ENCODE measurements at places on chromosomes 5 and 9.
A peak's percentile ranks its signal among the peaks of the same experiment; 100 is the strongest.

DNA sequence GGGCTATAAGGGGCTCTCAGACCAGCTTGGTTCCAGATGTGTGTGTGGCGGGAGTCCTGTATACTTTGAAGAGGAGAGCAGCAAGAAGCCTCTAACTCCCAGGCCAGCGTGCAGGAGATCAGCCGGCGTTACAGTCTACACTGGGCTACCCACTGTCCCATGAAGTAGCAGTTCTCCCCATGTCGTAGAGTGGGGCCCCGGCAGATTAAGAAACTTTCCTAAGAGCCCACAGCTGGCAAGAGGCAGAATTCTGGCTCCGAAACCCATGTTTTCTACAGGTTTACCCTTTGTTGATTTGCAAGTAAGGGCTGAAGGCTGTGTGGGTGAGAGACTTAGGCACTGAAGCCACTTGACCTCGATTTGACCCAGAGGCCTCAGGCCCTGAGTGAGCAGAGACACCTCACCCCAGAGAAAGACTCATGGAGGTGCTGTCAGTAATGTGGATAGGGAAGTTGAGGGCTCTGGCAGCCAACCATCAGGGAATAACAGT lies 881 bp upstream of the B4GALT1 start:
- no peak for DNase-seq

DNA sequence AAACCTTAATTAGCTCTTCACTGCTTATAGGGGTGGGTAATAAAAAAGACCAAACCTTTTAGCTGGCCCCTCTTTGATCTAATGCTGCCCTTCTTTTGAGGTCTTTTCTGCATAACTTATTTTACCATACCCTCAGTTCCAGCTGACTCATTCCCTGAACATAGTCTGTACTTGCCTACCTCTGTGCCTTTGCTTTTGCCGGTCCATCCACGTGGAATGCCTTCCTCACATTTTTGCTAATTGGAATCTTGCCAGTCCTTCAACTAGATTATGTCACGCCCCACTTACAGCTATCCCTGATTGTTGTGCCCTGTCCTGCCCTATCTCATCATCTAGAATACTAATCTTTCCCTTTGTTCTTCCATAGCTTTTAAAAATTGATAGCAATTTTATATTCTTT lies 44.2 kb downstream of the FAF2 start:
- no peak for DNase-seq

- no peak for DNase-seq
Measured at GRCh38 chr5:43616535-43616934, 13.6 kb downstream of the NNT start.

- no peak for DNase-seq
Measured at GRCh38 chr9:92563116-92564100, 27.6 kb upstream of the ECM2 start.

- no peak for DNase-seq
Measured at GRCh38 chr5:82396871-82397514, 118.8 kb upstream of the RPS23 start.

- no peak for DNase-seq
Measured at GRCh38 chr9:113484258-113484730, 20.8 kb downstream of the RGS3 start.

DNA sequence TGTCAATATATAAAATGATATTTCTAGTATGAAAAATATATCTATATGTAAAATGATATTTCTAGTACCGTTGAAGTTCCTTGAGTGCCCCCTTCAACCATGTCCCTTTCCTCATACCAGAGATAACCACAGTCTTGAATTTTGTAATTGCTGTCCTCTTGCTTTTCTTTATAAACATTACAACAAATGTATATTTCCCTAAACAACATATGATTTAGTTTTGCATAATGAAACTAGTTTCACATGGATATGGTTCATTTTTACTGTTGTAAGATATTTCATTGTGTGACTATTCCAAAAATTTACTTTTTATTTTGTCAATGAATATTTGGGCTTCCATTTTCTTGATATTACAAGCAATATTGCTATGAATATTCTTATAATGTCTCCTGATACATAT lies 14.0 kb downstream of the NLN start:
- no peak for DNase-seq

GRCh38 chr9:100298378-100298777 lies 54.4 kb downstream of the TEX10 start:
- DNase-seq, result no peak

DNA sequence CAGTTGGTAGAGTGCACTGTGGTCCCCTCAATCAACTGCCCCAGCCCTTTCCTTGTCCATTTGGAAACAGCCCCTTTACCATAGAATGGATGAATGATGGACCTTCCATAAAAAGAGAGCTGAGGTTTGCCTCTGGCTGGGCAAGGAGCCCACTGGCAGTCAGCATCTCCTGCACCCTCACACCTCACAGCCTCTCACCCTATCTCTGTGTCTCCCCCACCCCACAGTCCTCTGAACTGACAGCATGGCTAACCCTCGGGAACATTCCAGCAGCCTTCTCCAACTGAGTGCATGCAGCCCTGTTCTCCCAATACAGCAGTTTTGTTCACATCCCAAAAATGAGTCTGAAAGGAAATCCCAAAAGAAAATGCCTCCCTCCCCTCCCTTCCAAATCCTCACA lies 51.7 kb downstream of the RETREG1 start:
- no peak for DNase-seq

DNA sequence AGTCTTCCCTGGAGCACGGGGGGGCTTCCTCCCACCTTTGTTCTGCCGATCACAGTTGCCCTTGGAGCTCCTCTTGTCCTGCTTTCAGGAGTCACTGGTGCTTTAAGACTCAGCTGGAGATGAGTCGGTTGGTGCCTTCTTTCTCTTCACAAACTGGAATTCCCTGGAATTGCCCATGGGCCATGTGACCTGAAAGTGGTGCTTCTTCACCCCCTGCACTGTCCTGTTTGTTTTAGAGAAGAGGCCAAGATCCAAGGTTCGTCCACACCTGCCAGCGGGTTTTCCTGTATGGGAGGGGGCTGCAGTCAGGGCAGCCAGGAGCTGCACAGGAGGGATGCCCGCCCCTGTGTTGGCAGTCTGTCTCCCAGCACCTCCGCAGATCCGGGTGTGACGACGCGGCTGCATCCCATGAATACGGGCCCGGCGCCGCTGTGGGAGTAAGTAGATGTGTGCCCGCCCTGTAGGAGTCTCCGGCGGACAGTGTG lies 9.5 kb upstream of the MRPS2 start:
- no peak for DNase-seq

DNA sequence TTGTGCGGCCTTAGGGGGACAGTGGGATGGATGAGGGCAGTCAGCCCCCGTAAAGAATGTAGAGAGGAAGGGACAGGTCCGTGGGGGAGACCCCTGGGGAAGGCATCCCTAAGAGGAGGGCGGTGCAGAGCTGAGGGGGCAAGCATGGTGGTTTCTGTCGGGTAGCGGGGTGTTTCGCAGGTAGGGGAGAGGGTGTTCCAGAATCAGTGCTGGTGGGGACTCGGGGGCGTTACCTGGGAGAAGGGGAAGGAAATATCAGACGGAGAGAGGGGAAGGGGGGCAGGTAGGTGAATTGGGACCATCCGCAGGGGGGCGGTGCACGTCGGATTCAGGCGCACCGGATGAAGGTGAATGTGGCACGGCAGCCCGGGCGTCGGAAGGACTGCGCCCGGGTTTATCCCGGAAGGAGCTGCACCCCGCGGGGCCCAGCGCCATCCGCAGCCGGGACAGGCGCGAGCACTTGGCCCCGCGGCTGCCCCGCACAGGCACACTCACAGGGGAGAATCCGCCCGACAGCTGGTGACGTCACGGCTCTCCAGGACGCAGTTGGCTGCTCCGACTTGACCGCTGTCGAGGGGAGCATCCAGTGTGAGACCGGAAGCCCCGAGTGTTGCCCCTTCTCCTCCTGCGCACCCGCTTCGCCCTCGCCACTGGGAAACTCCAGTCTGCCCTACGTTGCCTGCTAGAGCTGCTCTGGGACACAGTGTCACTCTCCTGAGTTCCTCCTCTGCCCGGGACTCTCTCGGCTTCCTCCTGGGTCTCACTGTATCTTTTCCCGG lies 1.3 kb downstream of the CD72 start:
- DNase-seq, result peak; percentile 31

- DNase-seq, result no peak
Measured at GRCh38 chr9:125987420-125987819, 240.2 kb downstream of the PBX3 start.

DNA sequence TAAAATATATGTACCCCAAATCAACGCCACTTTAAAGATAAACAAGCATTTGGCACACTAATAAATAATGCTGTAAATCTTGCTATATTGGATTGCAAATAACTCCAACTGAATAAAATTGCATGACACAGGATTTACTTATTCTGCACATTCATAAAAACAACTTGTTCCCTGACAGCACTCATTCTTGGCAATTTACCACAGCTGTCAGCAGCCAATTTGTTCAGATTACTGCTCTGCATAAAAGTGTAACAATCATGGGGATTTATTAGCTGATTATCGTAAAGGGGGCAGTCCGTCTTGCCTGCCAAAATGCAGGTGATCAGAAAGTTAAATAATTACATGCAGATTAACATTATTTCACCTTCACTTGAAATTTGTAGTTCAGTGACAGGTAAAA lies 285.3 kb downstream of the SLF1 start:
- DNase-seq, result no peak

- no peak for DNase-seq
Measured at GRCh38 chr5:34008802-34009201, 952 bp upstream of the AMACR start.

- no peak for DNase-seq
Measured at GRCh38 chr5:42953041-42953440, 87.1 kb downstream of the ANXA2R start.

- no peak for DNase-seq
Measured at GRCh38 chr9:123848447-123849085, 81.4 kb downstream of the DENND1A start.

GRCh38 chr9:120431268-120431667 lies 148.7 kb downstream of the CDK5RAP2 start:
- DNase-seq, result no peak

GRCh38 chr5:135020111-135020895 lies 13.7 kb downstream of the PITX1 start:
- DNase-seq, result no peak

- no peak for DNase-seq
Measured at GRCh38 chr9:561427-561826, 280.1 kb upstream of the DMRT1 start.

DNA sequence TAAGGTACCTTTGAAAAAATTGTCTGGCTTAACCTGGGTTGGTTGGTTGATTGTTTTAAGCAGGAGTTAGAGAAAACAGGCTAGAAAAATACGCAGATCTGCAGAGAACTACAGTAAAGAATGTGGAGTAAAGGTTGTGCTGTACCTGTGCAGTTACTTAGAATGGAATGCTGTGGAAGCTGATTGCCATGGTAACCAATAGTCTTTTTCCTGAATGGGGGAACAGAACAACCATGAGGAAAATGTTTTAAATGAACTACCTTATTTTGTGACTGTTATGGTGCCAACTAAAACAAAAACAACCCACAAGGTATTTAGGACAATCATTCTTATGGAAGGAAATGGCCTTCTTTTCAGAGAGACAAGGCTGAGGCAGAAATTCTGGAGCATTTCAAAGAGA lies 4.8 kb upstream of the HOMER1 start:
- no peak for DNase-seq

DNA sequence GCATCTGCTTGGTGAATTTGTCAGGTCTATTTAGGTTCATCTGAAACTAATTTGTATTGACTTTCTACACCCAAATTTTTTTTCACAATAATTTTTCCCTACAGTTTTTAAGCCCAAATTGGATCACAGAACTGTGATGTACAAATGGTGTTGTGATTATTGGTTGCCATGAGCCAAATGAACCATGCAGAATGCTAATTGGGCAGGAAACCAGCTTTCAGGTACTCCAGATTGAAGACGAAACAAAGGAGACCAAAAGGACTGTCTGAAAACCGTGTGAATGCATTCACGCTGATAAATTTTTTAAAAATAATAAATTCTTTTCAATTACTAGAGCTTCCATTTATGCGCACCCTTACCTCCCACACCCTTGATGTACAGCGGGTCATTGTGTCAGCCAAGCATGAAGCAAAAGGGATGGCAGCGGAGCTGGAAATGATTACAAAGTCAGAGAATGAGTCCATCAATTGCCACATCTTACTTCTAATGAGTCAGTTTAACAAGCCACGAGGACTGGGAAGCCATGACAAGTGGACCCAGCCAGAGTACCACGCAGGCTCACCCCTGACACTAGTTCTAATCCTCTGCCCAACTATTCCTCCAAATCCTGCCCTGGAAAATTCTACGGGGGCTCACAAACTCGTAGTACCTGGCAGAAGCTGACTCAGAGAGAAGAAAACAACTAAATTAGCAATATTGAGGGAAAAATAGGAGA lies 66.5 kb downstream of the SEMA6A start:
- DNase-seq, result no peak

GRCh38 chr9:76001459-76001858 lies 111.0 kb downstream of the PCSK5 start:
- no peak for DNase-seq

GRCh38 chr9:28758341-28758740 lies 1185.1 kb upstream of the C9orf72 start:
- DNase-seq, result no peak

GRCh38 chr9:13943176-13943575 lies 370.8 kb downstream of the NFIB start:
- no peak for DNase-seq

GRCh38 chr9:79041266-79041665 lies 530.5 kb upstream of the TLE4 start:
- DNase-seq, result no peak

DNA sequence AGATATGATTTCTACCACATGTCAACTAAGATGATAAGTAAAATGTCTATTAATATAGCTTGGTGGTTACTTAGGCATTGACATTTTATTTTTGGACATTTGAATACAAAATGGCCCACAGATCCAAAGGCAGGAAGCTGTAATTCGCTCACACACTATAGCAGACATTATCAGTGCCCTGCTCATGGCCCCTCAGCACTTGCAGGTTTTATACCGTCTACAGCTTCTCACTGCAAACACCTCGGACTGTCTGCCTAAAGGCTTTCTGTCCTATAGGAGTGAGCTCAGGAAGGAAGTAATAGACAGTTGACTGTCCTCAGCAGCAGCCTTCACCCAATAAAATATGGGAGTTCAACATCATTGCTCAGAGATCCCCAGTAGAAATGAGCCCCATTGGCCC lies 140.8 kb upstream of the RASA1 start:
- no peak for DNase-seq

Measured in stimulated activated CD4-positive, alpha-beta T cell treated with anti-CD3 and anti-CD28 coated beads, Interleukin-12 subunit alpha, Interleukin-12 subunit beta, amount 100 ng/mL, for 48 hours (primary cell).